ENCODE measurements at places on chromosomes 5 and 9.

DNA sequence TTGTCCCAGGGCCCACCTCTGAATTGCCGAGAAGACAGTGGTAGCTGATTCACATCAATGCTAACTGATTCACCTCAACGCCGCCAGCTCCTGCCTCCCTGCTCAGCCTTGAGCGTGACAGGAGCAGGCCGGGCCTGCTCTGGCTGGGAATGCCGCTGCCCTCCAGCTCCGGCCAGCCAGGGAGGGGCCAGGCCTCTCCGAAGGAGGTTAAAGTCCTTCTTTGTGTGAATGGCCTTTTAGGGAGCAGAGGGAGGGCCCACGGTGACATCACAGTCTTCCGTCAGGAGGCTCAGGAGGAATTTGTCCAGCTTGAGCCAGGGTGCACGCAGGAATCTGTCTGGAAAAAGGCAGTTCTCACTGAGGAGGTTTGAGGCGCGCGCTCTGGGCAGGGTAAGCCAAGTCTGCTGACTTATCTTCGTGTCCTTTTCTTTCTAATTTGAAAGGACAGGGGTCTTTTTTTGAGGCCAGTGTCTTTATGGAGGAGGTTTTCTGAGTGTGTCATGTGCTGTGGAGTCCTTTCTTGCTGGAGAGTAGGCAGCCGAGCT lies 82.7 kb downstream of the C9orf152 start:
- peak; percentile 45 for DNase-seq

- no peak for DNase-seq
Observed at GRCh38 chr9:123556464-123557435, 200.8 kb downstream of the CRB2 start.

GRCh38 chr9:131017067-131017466 lies 8.1 kb downstream of the LAMC3 start:
- DNase-seq, result no peak

- no peak for DNase-seq
Observed at GRCh38 chr5:80229902-80230255, 26.0 kb downstream of the SERINC5 start.

- no peak for DNase-seq
Observed at GRCh38 chr5:130052752-130053151, 148.5 kb downstream of the CHSY3 start.

- DNase-seq, result no peak
Observed at GRCh38 chr5:31385774-31386537, 145.9 kb downstream of the DROSHA start.

- DNase-seq, result no peak
Observed at GRCh38 chr9:111897601-111898137, 1.1 kb downstream of the UGCG start.

GRCh38 chr9:9719373-9720112 lies 893.3 kb downstream of the PTPRD start:
- no peak for DNase-seq

GRCh38 chr9:125262294-125262991 lies 817 bp downstream of the GAPVD1 start:
- no peak for DNase-seq

- DNase-seq, result no peak
Observed at GRCh38 chr9:135920973-135921585, 13.7 kb upstream of the CAMSAP1 start.

DNA sequence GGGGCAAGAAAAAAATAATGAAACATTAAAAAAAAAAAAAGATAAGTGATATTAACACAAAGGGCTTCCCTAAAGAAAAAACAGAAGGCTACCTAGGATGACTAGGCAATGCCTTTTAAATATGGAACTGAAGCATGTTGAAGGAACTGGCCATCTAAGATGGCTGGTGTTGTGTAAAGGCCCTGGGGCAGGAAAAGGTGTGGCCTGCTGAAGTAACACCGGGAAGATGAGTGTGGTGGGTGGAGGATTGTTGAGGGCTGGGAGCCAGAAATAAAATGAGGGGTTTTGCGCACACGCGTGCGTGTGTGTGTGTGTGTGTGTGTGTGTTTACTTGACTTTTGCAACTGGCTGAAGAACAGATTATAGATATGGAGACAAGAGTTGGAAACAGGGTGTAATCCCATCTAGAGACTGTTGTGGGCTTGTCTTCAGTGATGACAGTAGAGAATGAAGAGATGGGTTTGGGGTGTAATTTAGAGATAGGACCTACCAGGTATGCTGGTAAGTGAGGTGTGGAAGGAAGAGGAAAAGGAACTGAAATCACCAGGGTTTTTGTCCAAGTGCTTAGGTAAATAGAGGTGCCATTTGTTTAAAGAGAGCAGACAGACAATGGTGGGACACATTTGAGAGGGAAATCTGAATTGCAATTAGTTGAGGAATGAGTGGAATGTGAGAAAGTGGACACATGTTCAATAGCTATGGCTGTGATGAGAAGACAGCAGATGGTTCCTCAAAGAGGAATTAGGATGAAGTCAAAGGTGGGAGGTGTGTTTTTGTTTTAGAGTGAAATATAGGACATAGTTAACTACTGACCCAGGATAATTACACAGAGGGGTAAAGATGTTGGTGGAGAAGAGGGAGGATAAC lies 33.9 kb downstream of the RAD23B start:
- no peak for DNase-seq

DNA sequence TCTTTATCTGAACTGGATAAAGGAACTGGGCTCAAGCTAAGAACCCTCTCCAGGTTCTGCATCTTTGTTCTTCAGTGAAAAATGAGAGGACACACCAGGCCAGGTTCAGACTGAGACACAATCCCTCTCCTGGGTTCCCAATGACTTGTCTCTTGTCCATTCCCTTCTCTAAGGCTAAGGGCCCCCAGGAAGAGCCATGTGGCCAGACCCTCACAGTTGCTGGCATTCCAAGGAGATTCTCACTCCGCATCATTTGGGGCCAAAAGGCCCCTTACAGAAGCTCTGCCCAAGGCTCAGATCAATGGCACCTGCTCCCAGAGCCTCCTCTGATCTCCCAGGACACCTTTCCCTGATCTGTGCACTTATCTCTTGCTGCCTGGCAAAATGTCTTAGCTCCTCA lies 4.9 kb downstream of the IL4 start:
- no peak for DNase-seq

DNA sequence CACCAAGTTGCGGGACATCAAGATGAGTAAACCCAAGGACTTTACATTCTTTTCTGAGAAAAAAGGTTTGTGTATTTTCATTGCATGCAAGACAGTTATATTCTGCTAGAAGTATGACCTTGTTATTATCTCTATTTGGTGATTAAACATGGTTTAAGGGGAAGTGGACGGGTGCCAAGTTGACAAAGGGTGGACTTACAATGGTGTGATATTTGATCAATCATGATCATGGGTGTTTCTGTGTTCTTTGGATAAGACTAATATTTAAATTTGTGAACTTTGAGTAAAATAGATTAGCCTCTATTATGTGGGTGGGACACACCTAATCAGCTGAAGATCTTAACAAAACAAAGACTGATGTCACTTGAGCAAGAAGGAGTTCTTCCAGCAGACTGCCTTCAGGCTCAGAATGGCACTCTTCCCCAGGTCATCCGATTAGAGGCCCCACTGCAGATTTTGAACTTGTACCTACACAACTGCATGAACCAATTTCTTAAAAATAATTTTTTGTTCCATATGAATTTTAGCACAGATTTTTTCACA lies 782.9 kb downstream of the CDH12 start:
- no peak for DNase-seq

GRCh38 chr9:88659126-88659525 lies 124.1 kb downstream of the NXNL2 start:
- DNase-seq, result no peak

DNA sequence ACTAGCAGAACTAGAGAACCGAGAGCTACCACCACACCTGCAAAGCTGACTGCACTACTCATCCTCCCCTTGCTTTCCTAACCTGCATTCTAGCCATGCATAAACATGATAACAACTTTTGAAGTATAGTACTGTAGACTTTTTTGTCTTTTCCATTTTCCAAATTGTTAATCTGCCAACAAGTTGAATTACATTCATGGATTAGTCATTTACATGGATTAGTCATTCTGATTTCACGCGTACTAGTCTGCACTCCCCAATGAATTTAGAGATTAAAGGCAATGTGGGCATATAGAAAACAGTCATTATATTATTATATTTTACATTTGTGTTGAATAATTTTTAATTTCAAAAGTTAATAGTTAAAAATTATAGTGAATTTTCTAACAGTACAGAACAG lies 81.4 kb downstream of the EDIL3 start:
- no peak for DNase-seq

- DNase-seq, result no peak
Observed at GRCh38 chr9:72322259-72322658, 42.7 kb downstream of the ZFAND5 start.

GRCh38 chr9:14365670-14366069 lies 51.7 kb upstream of the NFIB start:
- DNase-seq, result no peak

DNA sequence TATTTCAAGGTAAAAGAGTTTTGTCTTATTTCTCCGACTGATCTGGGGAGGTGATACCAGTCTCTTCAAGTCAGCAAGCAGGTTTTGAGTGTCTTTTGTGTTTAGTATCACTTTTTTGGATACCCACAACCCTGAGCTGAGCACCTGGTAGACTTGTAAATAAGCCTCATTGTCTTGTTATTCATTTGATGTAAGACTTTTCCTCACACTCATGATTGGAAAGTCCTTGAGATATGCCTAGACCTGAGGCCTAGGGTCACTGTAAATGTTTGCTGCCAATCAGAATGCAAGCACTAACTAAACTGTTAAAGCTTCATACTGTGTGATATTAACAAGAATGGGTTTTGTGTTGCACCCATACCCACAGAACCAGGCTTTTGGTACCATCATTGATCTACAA lies 100.7 kb upstream of the CKMT2 start:
- DNase-seq, result no peak

GRCh38 chr5:119316906-119317305 lies 38.9 kb upstream of the TNFAIP8 start:
- no peak for DNase-seq

DNA sequence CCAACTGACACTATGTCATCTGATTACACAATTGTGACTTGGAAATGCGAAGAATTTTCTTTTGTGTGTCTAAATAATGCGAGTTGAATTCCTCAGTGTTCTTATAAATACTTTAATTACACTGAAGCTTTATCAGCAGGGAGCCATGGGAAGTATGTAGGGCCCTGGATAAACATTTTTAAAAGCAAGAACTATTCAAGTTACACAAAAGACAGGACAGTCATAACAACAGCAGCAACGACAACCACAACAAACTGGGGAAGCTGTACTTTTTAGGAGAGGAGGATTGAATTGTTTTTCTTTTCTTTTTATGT lies 250.3 kb upstream of the ZNF608 start:
- no peak for DNase-seq

- no peak for DNase-seq
Observed at GRCh38 chr9:87010626-87011025, 63.3 kb upstream of the GAS1 start.

- no peak for DNase-seq
Observed at GRCh38 chr5:112434641-112435040, 15.6 kb upstream of the EPB41L4A start.

DNA sequence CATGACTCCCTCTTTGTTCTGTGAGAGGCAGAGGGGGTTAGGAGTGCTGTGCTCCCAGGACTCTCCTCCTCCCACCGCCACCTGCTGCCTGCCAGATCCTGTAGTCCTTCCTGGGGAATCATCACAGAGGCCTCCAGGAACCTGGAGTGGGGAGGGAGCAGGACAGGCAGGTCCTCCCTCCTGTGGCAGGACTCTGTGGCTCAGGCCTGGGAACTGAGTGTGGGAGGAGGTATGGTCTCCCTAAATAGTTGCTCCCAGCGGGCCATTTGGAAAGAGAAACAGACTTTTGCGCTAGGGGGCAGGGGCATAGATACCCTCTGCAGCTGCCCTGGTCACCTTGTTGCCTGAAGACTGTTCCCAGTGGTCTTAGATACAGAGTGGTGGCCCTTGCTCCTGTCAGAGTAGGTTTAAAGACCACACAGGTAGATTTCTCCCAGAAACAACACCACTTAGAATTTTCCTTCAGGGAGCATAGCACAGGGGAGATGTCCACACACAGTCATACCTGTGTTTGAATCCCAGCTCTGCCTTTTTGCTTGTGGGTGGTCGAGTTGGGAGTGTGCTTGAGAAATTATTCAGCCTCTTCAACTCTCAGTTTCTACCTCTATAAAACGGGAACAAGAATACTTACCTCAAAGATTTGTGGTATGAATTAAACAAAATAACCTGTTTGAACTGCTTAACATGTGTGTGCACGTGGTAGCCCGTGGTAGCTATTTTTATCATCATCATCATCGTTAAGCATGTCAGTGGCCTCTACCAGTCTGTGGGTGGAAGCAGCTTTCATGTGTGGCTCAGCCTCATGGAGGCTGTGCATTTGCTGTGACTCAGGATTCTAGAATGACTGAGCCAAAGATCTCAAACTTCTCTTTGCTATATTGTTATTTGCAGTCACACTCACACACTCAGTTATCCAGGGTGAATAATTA lies 55.8 kb downstream of the SLC22A5 start:
- no peak for DNase-seq

GRCh38 chr5:173231381-173231766 lies 3.6 kb downstream of the NKX2-5 start:
- DNase-seq, result no peak

GRCh38 chr9:96524764-96525163 lies 74.8 kb downstream of the HABP4 start:
- no peak for DNase-seq

DNA sequence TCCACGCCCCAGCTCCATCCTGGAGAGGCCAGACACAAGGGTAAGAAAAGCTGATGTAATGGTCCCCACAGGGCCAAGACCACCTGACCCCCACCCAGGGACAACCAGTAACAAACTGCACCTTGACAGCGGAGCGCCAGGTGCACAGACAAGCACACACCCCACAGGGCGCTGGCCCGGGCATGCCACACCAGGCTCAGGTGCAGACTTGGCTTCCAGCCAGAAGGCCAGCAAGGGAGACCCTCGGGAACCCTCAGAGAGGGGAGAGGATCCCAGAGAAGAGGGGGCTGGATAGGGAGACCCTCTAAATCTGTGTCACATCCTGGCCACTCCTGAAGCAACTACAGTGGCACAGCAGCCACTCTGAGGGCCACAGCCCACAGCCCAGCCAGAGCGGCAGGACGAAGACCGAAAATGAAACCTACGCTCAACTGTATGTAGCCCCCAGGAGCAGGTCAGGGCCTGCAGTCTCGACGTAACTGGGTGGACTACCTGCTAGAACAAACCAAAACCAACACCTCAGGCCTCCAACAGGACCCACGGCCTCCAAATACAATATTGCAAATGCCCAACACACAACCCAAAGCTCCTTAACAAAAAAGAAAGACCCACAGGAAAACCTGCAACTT lies 18.5 kb downstream of the CAMSAP1 start:
- no peak for DNase-seq

DNA sequence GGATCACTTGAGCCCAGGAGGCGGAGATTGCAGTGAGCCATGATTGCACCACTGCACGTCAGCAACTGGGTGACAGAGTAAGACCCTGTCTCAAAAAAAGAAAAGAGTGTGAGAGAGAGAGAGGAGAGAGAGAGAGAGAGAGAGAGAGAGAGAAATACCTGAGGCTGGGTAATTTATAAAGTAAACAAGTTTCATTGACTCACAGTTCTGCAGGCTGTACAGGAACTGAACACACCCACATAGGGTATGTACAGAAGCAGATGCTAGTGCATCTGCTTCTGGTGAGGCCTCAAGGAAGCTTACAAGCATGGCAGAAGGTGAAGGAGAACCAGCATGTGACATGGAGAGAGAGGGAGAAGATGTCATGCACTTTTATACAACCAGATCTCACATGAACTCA lies 46.4 kb upstream of the CHD1 start:
- no peak for DNase-seq
